ENCODE measurements at places on chromosomes 16 and 17.

DNA sequence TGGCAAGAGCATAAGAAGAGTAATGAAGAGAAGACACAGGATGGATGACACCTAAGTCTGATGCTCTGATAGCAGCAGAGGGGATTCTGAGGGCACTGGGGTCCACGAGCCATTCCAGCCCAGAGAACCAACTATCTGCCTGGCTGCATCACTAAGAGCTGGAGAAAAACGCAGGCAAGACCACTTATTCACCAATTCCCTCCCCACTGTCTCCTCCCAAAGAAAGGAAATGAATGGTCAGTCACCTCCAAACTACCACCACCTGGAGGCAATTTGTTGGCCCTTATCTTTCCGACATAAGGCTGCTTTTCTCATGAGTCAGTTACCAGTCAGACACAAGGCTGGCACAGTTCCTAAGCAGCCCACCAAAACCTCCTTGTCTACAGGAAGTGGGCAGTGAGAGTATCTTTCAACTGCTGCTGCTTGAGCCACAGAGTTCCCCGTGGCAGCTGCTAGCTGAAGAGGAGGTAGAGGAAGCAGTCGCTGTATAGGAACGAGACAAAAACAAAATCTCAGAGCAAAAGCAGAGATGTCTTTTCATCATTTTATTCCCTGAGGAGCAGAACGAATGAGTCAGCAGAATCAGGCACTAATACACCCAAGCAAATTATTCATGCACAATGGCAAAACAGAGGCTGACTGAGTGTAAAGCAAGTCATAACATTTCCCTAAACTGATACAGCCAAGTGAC, 111.1 kb downstream of the SMG6 start:
- DNase-seq = peak; percentile 53

DNA sequence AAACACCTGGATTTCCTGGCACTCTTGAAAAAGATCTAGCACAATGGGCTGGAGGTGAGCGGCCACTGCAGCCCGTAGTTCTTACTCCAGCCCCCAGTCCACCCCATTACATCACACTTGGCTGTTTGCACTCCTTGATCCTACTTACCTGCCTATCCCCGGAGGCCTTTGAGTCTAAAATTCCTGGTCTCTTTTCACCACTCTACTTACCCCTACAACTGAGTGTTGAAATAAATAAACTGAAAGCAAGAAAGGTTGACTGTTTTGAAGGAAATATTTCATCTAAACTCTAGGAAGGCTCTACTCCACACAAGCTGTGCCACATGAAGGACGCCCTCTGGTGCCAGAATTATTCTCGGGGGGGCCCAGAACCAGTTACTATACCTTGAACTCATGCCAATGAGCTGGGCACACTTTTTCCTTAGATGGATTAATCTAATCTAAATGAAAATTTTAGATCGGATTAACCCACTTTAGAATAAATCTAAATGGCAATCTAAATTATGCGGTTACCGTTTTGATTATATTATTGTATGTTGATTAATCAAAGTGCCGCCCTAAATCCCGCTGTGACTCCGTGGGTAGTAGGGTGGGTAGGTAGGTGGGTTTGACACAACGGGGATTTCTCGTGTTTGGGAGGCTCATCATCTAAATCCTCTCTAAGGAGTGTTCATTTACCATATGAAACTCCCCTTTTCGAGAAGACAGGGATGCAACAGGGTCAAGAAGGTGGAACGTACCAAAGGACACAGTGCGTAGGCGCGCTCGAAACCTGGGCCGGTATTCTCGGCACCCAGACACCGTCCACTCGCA, 651 bp upstream of the EIF1 start:
- no peak for DNase-seq

GRCh38 chr17:3964203-3965117, at the start of gene ATP2A3:
Gene ATP2A3, minus strand, starts transcription at chr17:3964437. Its CDS starts 146 bp downstream, at chr17:3964291.
- DNase-seq = peak; percentile 63

DNA sequence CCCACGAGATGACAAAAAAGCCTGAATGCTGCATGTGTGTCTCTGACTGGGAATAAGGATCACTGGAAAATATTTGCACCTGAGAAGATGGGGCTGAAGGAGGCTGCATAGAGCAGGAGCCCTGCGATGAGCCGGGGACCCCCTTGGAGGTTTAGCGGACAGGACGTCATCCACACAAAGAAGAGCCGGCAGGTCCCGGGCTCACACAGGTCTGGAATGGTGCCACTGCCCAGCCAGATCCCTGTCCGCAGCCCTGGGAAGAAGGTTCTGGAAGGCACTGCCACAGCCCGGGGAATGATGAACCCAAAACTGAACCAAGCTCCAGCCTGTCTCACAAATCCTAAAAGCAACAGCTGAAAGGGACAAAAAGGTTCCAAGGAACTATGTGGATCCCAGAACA, 101.8 kb downstream of the ANKRD11 start:
- DNase-seq = no peak

- peak; percentile 88 for DNase-seq
These were observed 7.5 kb upstream of the TMEM170A start for GRCh38 chr16:75471723-75472633.

DNA sequence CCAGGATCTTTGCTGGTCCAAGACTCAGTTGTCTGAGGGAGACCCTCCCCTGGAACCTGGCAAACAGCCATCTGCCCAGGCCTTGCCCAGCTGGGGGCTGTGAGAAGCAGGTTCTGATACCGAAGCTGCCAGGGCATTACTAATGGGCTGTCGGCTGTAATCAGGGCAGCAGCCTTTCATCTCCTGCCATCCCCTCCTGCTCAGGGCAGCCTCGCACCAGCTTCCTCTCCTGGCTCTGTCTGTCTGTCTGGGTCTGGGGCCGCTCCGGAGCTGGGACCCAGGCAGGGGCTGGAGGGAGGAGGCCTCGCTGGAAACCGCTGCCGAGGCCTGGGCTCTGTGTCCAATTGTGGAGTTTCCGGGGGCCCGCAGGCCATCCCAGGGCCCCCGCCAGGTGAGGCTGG, 21.6 kb upstream of the BRD7 start:
- no peak for DNase-seq

DNA sequence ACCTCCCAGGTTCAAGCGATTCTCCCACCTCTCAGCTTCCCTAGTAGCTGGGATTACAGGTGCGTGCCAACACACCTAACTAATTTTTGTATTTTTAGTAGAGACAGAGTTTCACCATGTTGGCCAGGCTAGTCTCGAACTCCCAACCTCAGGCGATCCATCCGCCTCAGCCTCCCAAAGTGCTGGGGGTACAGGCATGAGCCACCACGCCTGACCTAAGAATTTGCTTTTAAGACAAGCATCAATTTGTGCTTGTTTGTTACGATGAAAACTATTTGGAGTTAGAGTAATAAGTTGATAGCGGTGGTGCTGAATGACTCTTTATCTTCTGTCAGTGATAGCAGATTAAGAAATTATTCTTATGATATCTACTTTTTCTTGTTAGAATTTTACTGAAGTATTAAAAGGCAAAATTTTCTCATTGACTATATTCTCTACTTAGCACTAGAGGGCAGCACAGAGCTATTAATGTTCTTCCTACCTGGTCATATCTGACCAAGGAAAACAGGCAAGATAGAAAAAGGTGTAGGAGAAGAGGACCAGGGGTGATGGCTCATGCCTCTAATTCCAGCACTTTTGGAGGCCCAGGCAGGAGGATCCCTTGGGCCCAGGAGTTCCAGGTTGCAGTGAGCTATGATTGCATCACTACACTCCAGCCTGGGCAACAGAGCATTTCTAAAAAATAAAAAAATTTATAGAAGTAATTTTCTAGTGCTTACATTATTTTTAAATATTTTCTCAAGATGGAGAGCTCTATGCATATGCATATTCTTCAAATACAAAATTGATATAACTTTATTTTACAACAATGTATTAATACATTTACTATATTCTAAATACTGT, 24.5 kb downstream of the STXBP4 start:
- peak; percentile 15 for DNase-seq

GRCh38 chr17:4939546-4939795, 375 bp downstream of the SLC25A11 start:
- DNase-seq = no peak

- DNase-seq = no peak
These were observed 210.0 kb downstream of the C16orf95 start for GRCh38 chr16:87107201-87107600.

GRCh38 chr17:49896222-49896621, 48.4 kb upstream of the TAC4 start:
- no peak for DNase-seq

- no peak for DNase-seq
These were observed 37.2 kb upstream of the ULK2 start for GRCh38 chr17:19904924-19905323.

DNA sequence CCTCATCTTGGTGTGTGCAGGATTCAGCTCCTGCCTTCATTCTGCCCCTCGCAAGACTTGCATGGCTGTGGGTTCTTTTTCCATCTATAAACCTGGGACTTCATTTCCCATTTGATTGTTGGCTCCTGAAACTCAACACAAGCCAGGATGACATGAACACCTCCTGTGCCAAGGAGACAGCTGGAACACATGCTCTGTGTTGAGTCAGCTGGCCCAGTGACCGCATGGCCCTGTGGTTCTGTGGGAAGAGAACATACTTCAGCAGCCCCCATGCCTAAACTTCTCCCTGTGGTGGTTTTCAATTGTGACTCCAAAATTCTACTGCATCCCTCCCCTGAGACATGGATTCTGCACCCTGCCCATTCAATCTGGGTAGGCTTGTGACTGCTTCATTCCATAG, 57.9 kb upstream of the FOXF1 start:
- DNase-seq = no peak

- DNase-seq = no peak
These were observed 3.3 kb upstream of the MBTPS1 start for GRCh38 chr16:84120023-84120422.

GRCh38 chr17:3602499-3602898, 6.7 kb downstream of the TRPV1 start:
- no peak for DNase-seq

GRCh38 chr16:19130852-19131824, 17.4 kb downstream of the ITPRIPL2 start:
- peak; percentile 52 for DNase-seq

GRCh38 chr17:14306596-14306995, 5.7 kb downstream of the HS3ST3B1 start:
- DNase-seq = no peak

GRCh38 chr16:1958715-1959268, 546 bp upstream of the NDUFB10 start:
- no peak for DNase-seq

- DNase-seq = no peak
These were observed 4.1 kb downstream of the ZNF688 start for GRCh38 chr16:30567160-30567990.

DNA sequence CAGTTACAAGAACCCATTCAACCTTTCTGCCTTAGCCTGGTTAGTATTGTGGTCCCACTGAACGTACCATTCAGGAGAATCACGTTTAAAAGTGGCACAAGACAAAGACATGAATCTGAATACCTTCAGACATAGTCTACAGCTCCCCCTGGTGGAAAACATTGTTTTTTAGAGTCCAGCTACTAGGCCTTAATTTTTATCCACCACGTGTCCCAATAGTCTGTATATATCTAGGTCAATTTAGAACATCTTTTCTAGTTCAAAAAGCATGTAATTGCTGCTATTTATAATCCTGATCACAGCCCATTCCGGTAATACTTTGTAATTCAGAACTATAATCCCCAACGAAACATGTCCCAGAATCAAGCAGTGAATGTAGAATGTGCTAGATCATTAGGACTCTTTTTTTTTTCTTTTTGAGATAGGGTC, 13.7 kb upstream of the GUCY2D start:
- peak; percentile 80 for DNase-seq

DNA sequence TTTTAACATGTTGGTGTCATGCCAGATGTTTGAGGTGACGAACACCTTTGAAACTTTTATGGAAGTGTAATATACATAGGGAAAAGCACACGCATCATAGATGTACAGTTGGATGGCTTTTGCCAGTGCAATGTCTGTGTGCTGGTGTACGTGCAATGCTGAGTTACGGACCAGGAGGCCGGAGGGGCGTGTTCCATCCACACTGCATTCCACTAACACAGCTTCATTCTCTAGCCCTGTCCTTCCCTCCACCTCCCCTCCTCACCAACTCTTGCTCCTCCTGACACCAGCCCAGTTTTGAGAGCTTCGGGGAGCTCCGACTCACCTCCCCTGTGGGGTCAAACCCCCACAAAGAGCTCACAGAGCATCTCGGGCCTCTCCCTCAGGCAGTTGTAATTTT, 358.8 kb downstream of the C16orf95 start:
- DNase-seq = no peak

DNA sequence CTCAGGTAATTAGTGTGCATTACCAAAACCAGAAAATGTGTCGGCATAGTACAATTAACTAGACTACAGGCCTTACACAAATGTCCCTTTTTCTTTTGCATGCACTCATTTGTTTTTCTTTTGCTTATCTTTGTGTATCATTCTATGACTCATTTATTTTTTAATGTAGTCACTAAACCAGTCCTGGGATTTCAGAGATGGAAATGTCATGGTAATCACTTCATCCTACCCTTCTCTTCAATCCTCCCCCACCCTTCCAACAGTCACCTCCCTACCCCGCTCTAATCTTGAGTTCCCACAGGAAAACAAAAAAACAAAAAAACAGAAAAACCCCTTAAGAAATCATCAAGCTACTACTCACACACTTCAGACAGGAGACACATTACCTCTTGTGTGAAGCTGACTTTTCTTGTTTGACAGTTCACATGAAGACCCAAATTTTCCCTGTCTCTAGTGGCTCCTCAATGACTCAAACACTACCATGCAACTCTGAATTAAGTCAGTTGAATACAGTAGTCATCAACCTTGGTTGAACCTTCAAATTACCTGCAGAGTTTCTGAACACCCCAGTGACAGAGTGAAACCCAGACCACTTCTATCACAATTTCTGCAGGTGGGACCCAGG, 242.4 kb upstream of the SALL1 start:
- no peak for DNase-seq

DNA sequence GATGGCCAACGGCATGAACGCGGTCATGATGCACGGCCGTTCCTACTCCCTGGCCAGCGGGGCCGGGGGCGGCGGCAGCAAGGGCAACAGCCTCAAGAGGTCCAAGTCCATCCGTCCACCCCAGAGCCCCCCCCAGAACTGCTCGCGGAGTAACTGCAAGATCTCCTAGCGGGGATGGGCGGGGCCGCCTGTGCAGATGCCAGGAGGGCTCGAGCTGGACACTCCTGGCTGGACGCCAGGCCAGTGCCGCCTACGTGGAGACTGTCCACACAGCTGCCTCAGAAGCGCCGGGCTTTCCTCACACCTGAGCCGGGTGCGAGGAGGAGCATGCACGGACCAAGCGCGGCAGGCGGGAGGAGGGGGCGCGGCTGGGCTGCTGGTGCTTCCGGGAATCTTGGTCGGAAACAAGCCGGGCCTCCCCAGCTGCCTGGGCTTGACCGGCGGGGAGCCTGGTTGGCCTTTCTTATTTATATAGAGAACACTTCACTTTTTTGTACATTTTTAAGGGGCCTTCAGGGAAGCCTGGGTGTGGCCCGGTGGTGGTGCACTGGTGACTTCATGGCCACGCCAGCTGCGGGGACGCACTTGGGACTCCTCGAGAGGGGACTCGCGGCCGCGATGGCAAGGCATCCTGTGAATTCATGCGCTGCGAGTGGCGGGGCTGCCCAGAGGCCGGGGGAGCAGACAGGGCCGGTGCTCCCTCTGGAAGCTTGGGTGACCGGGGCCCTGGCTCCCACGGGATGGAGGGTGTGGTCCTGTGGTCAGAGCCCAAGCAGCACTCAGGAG, 3.1 kb upstream of the WFIKKN1 start:
- DNase-seq = no peak

- DNase-seq = peak; percentile 74
These were observed at the start of gene ZFHX3 for GRCh38 chr16:73047536-73048291. Gene ZFHX3, minus strand, starts transcription at chr16:73048128. Its CDS starts 87,983 bp downstream, at chr16:72960145.

Measured in AG08396 (cell line).